Esophagus mucosa (tissue), 1 donor: ENCODE measurements at places on chromosomes 16 and 17. TPM values are rescaled to one million over a fixed set of nuclear protein-coding genes. Genes with fewer than 3 reads are reported as not detected.

Gene RHBDL3
- 0.08 TPM for total RNA-seq

Gene CCL5
- total RNA-seq = 0.56 TPM

Gene C16orf89
- 0.56 TPM for total RNA-seq

Gene USP36
- 26.4 TPM for total RNA-seq

Gene TPSB2
- total RNA-seq = 4.5 TPM

Gene TRIM72
- total RNA-seq = 0.04 TPM

Gene CTRB1
- total RNA-seq = 0.44 TPM

Gene GFAP
- total RNA-seq = not detected

Gene BAHCC1
- 4.2 TPM for total RNA-seq

Gene NKD1
- total RNA-seq = 1.9 TPM

Gene ABCC6
- 0.08 TPM for total RNA-seq

Gene CBFA2T3
- total RNA-seq = 1.1 TPM

Gene KDM6B
- total RNA-seq = 16.7 TPM

Gene SALL1
- not detected for total RNA-seq

Gene XPO6
- 82.7 TPM for total RNA-seq

Gene TEKT5
- total RNA-seq = not detected

Gene CTF1
- 2.3 TPM for total RNA-seq

Gene NPW
- total RNA-seq = 0.80 TPM

Gene MMP2
- total RNA-seq = 18.5 TPM

Gene DERL2
- 35.0 TPM for total RNA-seq

Gene TP53TG3C
- not detected for total RNA-seq

Gene NTN3
- total RNA-seq = 0.08 TPM

Gene CCL8
- total RNA-seq = not detected

Gene TOP2A
- 56.1 TPM for total RNA-seq

Gene ATP2C2
- 6.9 TPM for total RNA-seq

Gene GLP2R
- not detected for total RNA-seq

Gene ITGB4
- 134 TPM for total RNA-seq

Gene CPHXL2
- not detected for total RNA-seq

Gene USP32
- total RNA-seq = 53.5 TPM

Gene GP1BA
- not detected for total RNA-seq

Gene RASL10B
- total RNA-seq = 0.32 TPM

Gene KRT10
- 50.3 TPM for total RNA-seq

Gene VAT1L
- total RNA-seq = 0.08 TPM

Gene TBC1D3H
- not detected for total RNA-seq

Gene RAB26
- total RNA-seq = 6.0 TPM

Gene PEX12
- 3.9 TPM for total RNA-seq

Gene SCO1
- total RNA-seq = 17.3 TPM

Gene TLCD2
- total RNA-seq = 10.9 TPM

Gene KRT31
- 4.4 TPM for total RNA-seq

Gene IKZF3
- 1.1 TPM for total RNA-seq

Gene SSH2
- 17.3 TPM for total RNA-seq

Gene HASPIN
- 3.4 TPM for total RNA-seq

Gene NLRC3
- 0.48 TPM for total RNA-seq

Gene RNF222
- total RNA-seq = 10.8 TPM

Gene GH2
- not detected for total RNA-seq

Gene NPTX1
- not detected for total RNA-seq

Gene TM4SF5
- not detected for total RNA-seq

Gene KRT36
- total RNA-seq = not detected
